ENCODE measurements at places on chromosomes 3 and 15. TPM values are rescaled to one million over a fixed set of nuclear protein-coding genes. Genes with fewer than 3 reads are reported as not detected.

Gene FAM107A
- 0.08 TPM for total RNA-seq

DNA sequence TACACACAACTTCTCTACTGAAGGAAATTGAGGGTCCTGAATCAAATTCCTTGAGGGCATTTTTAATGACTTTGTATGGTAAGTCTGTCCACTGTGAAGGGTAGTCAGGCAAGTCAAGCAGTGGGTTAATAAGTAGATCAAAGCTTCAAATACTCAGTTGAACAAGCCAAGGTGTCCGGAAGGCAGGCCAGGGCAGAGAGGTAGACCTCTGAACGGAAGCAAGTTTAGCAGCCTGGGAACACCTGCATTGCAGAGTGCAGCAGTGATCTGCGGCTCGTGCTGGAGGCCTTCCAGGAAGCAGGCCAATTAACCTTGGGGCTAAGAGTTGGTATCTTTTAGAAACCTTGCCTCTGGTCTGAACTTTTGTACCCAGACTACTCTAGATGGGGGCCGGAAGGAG, 143.8 kb downstream of the LRTM1 start:
- DNase-seq, result no peak

DNA sequence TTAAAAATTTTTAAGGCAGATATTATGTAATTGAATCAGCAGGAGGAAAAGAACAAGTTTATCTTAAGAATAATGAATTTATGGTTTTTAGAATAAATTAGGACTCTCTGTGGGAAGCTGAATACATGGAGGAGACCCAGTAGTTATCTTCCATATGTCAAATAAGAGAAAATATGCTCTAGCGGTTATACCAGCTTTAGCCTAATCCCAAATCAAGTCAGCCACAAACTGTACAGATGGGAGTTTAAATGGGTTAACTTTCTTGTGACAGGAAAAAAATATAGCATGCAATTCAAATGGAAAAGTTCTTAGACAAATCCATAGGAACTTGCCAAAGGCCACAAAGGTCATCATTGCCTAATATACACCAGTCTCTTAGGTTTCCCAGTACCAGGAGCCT, 84.3 kb downstream of the TTBK2 start:
- no peak for DNase-seq

- no peak for DNase-seq
Measured at GRCh38 chr15:25710184-25710583, 152.9 kb downstream of the ATP10A start.

- no peak for DNase-seq
Measured at GRCh38 chr3:135740211-135740610, 225.3 kb upstream of the PPP2R3A start.

DNA sequence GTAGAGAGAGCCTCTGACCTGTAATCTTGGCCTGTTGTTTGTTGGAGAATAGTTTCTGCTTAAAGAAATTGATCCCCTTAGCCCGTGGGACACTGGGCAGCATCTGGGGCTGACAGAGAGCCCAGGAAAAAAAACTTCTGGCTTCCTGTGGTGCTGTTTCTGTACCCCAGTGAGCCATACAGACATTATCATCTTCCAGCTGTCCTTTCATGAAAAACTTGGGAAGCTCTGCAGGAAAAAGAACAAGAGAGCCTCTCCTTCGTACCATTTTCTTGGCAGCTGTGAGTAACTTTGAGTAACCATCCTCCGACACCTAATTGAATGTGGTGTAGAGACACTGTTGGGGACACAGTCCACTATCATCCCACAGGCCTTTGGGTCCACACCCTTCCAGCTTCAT, 333.0 kb downstream of the SHQ1 start:
- no peak for DNase-seq

DNA sequence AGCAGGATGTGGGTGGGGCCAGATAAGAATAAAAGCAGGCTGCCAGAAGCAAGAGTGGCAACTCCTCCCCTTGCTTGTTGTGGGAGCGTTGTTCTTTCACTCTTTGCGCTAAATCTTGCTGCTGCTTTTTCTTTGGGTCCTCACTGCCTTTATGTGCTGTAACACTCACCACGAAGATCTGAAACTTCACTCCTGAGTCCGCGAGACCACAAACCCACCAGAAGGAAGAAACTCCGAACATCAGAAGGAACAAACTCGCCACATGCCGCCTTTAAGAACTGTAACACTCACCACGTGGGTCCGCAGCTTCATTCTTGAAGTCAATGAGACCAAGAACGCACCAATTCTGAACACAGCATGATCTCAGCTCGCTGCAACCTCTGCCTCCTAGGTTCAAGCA, 72.9 kb downstream of the IL12A start:
- DNase-seq, result no peak

Gene GMNC
- total RNA-seq, result not detected

DNA sequence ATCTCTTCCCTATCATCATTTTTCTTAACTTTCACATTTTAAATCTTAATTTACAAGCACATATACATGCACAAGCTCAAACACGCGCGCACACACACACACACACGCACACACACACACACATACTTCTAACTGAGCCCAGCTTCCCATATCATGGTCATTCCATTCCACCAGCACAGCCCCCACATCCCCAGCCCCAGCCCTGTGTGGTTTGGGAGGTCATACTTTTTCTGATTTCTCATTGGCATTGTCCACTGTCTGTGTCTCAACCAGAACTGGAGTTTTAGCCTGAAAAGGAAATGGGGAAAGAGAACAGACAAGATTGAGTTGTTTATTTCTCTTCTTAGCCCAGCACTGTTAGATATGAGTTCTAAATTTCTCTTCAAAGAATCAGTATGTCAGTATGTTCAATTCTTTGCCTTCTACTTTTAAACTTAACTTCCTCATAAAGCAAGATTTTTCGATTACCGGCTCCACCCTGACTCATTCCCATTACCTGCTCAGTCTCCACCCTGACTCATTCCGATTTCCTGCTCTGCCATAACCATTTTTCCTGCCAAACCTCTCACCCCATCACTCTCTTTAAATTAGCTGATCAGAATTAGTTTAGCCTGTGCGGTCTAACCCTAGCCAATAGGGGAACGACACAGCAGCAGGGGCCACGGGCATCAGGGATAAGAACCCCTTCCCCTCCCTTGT, 6.4 kb downstream of the IQCF1 start:
- DNase-seq, result no peak
